Mesenteric fat pad (tissue), 1 donor: ENCODE measurements at places on chromosomes 1 and 21.

DNA sequence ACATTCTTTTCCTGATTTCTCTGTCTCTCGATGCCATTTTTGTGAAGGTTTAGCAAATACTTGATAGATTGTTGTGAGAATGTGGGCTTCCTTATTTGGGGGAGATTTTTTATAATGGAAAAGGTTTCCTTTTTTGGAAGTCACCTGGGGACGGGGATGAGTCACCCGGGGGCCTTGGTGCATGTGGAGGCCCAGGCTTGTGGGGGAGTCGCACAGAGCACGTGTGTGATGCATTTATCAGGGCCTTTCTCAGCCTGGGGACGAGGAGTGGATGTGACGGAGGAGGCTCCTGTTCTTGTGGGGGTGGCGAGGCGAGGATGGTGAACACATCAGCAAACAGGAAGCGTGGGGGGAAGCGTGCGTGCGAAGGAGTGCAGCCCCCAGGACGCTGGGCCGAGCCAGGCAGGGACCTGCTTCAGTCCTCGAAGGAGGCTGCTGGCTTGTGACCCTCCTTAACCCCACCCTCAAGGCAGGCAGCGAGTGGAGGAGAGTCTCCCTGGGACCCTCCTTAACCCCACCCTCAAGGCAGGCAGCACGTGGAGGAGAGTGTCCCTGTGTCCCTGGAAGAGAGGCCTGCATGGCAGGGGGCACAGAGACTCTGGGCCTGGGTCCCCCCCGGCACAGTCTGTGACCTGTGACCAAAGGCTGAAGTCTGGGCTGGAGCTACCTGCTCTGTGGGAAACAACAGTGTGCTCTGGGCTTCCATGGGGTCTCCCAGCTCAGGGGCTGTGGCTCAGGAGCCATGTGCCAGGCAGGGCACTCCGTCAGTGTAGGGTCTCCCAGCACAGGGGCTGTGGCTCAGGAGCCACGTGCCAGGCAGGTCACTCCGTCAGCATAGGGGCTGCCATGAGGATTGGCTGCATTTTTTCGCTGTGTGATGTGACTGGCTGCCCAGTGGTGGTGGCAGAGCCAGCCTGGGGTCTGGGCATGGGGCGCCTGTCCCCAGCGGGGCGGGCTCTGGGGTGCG lies 57.2 kb downstream of the AGPAT3 start:
- no peak for DNase-seq

- no peak for DNase-seq
These were observed 121.1 kb upstream of the SYT6 start for GRCh38 chr1:114274621-114275317.

GRCh38 chr1:228335406-228336307 lies 71.0 kb downstream of the TRIM11 start:
- peak; percentile 76 for DNase-seq

- no peak for DNase-seq
These were observed 112.1 kb downstream of the PCNX2 start for GRCh38 chr1:233183226-233184020.

DNA sequence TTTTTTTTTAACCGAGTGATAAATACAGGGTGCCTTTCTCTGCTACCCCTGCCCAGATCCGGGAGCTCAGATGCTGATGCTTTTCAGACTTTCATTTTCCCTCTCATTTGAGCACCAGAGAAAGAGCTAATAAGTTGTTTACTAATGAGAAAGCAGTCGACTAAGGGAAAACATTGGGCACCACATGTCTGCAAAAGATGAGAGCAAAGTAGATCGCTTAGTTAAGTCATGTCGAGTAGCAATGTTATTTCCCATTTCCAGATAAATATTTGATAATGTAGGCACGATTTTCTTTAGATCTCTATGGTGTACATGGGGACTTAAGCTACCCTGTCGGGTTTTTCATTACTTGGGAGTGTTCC lies 1.2 kb downstream of the PKN2 start:
- no peak for DNase-seq
